ENCODE measurements at places on chromosomes 4 and X.

DNA sequence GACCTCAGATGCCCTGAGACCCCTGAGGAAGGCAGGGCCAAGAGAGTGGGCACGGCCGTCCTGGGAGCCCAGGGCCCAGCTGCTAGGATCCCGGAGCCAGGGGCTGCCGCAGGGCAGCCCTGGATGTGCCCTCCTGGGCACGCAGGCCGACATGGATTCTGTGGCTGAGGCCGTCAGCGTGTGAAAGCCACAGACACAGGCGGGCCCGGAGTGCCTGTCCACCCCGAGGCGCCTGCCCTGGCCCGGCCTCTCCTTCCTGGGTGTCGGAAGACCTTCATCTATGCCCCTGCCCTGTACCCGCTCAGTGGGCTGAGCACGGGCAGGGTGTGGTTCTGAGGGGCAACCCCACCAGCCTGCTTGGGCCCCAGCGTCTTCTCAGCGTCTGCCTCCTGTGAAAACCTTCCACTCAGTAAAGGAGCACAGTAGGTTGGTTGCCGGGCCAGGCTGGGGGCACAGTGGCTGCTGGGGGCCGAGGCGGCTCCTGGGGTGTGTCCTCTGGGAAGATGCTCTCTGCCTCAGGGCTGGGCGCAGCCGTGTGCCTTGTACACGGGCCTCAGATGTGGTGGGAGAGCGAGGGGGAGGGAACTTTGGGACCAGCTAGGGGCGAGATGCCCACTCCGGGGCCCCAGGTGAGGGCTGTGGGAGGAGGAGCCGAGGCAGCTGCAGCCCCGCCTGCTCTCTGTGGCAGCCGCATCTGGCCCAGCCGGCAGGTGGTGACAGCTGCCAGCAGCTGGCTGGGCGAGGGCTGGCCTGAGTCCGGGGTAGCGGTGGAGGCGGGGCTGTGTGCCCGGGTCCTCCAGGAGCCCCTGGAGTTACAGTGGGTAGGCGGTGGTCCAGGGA lies 20.8 kb downstream of the FGFRL1 start:
- no peak for DNase-seq

GRCh38 chrX:154083126-154083517 lies 14.4 kb downstream of the MECP2 start:
- no peak for DNase-seq

DNA sequence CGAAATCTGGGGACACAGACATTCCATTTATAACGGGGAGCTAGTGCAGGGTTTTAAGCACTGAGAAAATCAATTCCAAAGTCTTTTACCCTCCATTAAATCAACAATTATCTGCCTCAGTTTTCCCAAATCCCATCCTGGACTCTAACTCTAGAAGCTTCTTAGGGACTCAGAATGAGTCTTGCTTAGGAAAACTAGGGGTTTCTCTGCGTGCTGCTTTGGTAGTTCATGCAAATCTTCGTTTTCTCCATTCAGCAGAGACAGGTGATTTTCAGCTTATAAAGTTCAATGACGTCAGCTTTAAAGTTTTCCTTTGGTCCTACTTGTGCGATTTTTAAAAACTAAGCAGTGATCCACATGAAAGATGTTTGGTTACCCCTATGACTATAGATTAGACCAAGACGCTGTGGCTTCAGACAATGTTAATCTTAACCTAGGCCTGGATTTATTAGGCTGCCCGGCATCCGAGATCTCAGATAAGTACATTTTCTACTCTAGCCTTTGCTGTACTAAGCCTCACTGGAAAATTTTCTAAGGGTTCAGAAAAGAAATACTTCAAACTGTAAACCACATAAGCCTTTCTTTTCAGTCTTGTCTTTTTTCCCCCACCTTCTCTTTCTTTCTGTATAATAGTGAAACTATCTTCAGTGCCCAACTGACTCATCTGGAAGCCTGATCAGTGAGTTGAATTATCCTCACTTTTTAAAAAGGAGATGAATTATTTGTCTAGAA lies 121.4 kb upstream of the GATB start:
- no peak for DNase-seq

DNA sequence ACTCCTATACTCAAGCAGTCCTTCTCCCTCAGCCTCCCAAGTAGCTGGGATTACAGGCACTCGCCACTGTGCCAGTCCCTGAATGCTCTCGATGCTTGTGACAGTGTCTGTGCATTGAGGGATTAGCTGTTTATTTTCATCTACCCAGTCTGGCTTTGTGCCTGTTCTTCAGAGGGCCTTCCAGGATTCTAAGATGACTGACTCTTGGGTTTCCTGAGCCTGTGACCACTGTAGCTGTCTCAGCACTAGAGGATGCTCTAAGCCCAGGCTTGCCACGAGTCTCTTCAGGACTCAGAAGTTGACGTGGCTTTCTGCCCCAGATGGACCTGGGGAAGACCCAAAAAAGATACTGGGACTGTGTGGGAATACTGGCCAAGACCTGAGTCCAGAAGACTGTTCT lies 201.4 kb downstream of the ARHGAP10 start:
- DNase-seq = no peak

GRCh38 chr4:54274795-54275665 lies 45.9 kb downstream of the PDGFRA start:
- no peak for DNase-seq

GRCh38 chr4:76233967-76234678 lies 17.4 kb upstream of the FAM47E start:
- DNase-seq = no peak

GRCh38 chrX:44828008-44828605 lies 15.7 kb upstream of the DUSP21 start:
- no peak for DNase-seq

- DNase-seq = no peak
Observed at GRCh38 chrX:19852014-19853005, 35.1 kb downstream of the SH3KBP1 start.

DNA sequence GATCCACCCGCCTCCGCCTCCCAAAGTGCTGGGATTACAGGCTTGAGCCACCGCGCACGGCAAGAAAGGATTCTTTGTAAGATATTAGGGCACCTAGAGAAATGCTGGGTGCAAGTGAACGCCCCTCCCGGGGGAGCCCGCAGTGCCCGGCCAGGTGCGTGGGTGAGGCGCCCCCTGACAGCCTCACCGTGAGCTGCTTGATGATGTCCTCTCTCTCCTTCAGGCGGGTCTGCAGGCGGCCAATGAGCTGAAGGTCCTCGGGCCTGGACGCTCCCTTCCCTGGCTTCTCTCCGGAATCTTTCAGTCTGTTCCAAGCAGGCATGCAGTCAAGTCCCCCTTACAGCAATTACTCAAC lies 21.9 kb downstream of the MED28 start:
- DNase-seq = no peak

- no peak for DNase-seq
Observed at GRCh38 chr4:112120021-112120420, 25.2 kb upstream of the FAM241A start.

DNA sequence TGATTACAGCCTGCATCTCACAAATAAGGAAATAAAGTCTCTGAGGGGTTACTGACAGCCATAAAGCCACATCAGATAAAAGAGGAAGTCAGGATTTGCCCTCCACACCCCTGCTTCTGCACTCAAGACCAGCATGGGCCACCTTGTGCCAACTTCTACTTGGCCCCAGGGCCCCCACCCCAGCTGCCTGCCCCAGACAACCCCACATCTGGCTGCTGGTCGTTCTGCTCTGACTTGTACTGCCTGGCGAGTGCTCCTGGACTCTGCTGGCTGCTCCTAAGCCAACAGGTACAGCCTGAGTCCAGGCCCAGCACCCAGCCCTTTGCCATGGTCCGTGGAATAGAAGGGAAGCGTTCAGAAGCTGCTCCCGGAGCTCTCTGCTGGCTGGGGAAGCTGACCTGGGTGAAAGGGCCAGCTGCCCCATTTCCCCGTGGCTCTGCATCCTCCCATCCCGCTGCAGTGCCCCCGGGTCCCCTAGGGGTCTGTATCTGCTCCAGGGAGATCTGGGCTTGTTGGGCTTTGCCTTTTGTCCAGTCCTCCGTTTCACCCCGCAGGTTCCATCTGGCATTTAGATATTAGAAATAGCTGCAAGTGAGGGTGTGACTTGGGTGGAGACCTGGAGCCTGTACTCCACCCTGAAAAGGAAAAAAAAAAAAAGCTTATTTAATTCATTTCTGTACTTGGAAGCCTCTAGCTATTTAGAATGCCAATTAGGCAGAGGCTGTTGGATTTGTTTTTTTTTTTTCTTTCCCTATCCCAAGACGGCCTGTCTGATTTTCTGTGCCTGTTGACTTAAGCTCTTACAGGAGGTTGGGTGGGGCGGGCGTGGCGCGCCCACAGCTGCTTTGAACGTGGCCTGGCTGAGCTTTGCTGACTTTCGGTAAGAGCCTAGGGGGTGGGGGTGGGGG lies 194.7 kb downstream of the PTTG2 start:
- DNase-seq = no peak

DNA sequence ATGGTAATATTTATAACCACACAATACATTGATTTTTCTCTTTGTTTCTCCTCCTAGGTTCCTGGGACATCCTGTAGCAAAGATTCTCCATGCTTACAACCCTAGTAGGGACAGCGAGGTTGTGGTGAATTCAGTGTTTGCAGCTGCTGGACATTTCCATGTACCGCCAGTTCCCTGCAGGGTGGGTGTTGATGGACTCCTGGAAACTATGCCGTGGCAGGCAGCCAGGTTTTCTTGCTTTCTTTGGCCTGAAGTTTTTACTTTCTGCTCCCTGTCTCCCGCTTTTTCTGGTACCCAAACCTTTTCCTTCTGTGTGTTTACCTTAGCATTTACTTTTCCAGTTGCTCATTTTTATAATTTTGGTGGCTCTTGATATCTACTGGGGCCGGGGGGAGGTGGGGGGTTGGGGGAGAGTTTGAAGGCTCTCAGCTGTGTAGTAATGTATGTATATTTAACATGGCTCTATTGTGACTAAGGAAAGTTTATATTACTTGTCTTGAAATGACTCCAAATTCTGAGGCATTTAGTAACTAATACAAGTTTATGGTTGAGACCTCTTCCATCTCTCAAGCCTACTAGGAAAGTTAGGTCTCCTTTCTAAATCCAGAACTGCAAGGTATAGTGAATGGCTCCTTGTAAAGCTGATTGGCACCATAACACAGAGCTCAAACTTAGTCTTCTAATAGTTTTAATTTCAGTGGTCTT lies 89.7 kb downstream of the TMEM131L start:
- DNase-seq = no peak

DNA sequence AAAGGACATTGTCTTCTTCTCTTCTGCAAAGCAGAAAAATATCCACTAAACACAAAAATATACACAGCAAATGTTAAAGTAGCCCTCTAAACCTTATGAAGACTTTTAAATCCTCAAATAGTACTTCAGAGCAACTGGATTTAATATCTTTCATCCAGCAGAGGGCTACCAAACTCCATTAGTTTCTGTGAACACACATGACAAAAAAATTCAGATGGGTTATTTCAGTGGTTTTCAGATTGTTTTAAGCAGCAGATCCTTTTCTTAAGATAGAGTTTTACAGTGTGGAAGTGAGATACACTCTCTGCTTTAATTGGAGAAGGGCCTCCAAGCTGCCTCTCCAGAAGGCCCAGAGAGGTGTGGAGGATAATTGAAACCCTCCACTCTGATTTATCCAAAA lies 56.7 kb downstream of the ANK2 start:
- no peak for DNase-seq

DNA sequence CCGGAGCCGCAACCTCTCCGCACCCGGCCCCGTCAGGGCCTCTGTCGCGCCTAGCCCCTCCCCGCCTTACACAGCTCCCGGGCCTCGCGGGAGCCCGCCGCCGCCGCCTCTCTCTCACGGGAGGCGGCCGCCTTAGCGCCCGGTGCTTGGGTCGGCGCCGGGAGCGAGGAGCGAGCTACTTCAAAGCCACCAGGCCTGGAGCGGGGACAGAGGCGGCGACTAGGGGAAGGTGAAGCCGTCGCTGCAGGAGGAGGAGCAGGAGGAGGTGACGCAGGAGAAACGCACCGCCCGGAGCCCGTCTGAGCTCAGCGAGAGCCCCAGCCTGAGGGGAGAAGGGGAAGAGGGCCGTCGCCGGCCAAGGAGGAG lies 250 bp downstream of the USP9X start:
- DNase-seq = peak; percentile 43

- no peak for DNase-seq
Observed at GRCh38 chr4:84279678-84280077, 219.4 kb downstream of the NKX6-1 start.
